K562 (cell line): ENCODE measurements at places on chromosomes 5 and 9.

DNA sequence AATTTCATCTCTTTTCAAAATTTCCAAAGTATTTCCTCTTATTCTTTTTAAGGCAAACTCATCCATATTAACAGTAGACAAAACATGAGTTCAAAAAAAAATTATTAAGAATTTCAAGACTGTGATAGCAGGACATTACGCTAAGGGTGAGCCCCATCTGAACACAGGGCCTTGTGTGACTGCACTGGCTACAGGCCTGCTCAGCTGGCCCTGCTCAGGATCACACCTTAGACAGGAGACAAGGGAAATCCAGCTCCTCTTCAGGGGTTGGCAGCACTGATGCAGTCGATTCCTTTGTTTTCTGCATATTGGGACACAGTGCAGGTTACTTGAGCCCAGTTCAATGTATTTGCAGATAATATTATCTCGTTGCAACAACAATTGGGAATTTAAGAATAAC lies 444.7 kb downstream of the PLK2 start:
- DNase-seq: no peak

GRCh38 chr9:27441741-27442070 lies 82.4 kb upstream of the IFNK start:
- DNase-seq: no peak

- DNase-seq: no peak
Measured at GRCh38 chr9:112348257-112349007, 15.0 kb upstream of the PTBP3 start.

DNA sequence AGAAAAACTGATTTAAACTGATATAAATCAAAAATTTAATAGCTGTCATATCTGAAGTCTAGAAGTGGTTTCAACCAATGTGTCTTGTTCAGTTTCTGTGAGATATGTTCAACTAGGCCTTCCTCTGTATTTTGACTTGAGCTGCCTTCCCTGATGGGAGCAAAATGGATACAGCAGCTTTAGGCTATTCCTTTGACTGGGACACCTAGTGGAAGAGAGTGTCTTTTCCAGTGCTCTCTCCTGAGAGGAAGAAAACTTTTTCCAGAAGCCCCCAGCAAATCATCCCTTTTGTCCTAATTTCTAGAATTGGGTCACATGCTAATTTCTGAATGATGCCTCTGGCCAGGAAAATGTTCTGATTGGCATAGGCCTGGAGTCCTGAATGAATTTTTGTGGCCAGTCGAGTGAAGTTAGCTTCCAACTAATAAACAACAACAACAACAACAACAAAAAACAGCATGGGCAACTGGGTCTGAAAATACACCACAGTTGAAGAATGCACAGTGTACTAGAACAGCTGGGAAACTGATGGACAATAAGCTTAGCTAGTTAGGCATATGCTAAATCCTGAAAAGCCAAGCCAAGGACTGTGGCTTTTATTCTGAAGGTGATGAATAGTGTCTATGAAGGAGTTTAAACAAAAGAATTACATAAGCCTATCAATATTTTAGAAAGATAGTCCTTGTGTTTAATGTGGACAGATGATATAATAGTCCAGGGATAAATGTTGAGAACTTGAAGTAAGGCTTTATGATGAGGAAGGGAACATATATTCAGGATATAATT lies 125.7 kb downstream of the FBN2 start:
- no peak for DNase-seq

GRCh38 chr9:37990404-37991015 lies 78.5 kb downstream of the SHB start:
- DNase-seq: no peak

GRCh38 chr9:9730174-9730573 lies 882.6 kb downstream of the PTPRD start:
- DNase-seq: no peak

DNA sequence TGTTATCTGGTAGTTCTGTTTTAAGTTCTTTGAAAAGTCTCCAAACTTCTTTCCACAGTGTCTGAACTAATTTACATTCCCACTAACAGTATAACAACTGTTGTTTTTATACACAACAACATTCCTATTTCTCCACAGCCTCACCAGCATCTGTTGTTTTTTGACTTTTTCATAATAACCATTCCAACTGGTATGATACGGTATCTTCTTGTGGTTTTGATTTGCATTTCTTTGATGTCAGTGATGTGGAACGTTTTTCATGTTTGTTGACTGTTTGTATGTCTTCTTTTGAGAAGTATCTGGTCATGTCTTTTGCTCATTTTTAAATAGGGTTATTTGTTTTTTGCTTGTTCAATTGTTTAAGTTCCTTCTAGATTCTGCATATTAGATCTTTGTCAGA lies 12.6 kb upstream of the GRAMD2B start:
- no peak for DNase-seq

DNA sequence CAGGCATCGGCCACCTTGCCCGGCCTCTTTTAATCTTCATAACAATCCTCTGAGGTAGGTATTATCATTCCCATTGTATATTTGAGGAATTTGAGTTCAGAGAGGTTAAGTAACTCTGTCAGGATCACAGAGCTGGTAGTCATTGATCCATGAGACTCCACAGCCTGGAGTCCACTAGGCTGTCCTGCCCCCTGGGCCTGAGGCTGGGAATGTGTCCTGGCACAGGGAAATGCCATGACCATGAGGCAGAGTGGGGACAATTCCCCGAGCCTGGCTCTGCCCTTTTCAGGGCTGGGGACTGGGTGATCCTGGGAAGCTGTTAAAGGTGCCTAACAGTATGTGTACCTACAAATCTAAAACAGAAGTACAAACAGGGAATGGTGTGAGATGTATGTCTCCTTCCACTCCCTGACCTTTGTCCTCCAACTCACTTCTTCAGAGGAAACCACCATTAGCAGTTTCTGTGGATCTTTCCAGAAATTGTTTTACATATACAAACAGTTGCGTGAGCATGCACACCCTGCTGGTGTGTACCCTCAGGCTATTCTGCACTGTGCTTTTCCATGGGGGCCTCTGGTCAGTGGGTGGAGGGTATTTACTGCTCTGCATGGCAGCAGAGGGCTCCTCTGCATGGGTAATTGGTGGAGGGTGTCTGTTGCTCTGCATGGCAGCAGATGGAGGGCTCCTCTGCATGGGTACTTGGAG lies 53.8 kb downstream of the NDST1 start:
- DNase-seq: no peak

- DNase-seq: no peak
Measured at GRCh38 chr9:69175486-69175885, 1.4 kb downstream of the TJP2 start.

DNA sequence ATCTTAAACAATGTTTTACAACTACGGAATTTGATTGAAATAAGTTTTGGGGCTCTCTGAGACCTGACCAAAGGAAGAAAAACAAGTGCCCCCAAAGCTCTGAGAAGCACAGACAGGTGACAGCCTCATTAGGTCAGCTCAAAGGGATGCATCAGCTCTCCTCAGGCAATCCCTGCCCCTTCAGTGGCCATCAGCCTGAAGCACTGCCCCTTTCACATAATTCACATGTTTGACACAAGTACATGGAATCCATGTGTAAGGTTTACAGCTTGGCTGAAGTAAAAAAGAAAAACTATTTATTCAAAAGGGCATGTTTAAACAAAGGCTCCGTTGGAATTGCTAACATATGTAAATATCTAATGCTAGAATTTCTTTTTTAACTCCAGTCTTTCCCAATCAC lies 56.3 kb downstream of the TSSK1B start:
- no peak for DNase-seq

DNA sequence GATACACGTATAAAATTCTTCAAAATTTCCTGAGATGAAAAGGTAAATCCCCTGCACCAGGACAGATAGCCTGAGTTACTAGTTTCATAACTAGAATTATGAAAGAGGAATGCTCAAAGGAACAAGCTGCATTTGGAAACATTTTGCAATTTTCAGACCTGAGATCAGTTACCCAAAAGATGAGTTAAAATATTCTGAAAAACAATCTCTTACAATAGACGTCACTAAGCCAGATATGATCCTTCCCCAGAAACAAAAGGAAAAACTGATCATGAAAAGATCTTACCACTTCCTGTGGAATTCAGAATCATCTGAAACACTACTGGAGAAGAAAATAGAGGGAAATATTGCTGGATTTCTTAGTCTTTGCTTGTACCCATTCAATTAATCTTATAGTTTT lies 204.7 kb downstream of the ARRDC3 start:
- DNase-seq: no peak

- DNase-seq: no peak
Measured at GRCh38 chr9:90578126-90578815, 64.4 kb downstream of the DIRAS2 start.

DNA sequence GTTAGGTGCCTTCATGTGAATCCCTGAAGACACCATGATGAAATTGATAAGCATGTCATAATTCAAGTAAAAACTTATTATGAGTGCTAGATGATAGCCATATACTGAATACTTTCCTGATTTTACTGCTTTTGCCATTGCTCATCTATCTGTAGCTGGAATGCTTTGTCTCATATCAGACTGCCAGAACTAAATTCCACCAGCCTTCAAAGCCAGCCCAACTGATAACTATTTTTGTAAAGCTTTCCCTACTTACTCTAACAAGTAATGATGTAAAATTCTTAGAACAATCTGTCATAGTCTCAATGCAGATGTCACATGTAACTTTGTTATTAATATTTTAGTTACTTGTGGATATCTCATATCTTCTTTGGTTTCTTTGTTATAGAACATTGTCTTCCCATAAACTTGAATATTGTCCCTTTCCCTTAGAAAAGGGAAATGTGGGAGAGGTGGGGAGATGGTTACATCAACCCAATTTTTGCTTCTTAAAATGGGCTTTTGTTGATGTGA lies 128.3 kb downstream of the ZCCHC7 start:
- no peak for DNase-seq

GRCh38 chr9:6829027-6829426 lies 71.3 kb downstream of the KDM4C start:
- no peak for DNase-seq

DNA sequence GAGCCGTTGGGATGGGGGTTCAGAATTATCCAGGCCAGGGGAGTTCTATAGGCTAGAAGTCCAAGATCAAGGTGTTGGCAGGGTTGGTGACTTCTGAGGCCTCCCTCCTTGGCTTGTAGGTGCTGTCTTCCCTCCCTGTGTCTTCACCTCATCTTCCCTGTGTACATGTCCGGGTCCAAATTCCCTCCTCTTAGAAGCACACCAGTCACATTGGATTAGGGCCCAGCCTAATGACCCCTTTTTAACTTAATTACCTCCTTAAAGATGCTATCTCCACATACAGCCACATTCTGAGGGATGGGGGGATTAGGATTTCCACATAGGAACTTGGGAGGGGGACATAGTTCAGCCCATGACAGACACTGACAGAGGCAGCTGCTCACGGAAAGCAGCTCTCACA lies 12.1 kb downstream of the LRSAM1 start:
- no peak for DNase-seq

GRCh38 chr9:80185112-80185738 lies 613.5 kb downstream of the TLE4 start:
- no peak for DNase-seq

DNA sequence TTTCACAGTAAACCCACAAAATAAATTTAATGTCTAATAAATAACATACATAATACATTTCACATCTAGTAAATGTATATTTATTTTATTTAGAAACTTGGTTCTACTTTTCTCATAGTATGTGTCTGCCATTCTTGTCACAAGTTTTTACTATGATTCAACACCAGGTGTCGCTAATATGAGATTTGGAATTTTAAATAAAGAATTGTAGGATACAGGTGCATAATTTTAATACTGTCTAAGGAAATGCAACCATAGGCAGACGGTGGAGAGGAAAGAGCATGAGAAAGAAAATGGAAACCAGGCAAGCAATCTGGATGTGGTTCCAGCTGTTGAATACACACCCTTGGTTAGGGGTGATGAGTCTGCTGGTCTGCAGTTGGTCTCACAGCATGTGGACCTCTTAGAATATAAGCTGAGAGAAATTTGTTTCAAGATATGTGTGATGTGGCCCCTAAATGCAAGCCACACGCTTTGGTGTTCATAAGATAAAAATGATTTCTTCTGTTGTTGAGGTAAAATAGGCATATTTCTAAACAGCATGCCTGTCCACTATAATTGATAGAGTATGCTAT lies 114.7 kb upstream of the TXNDC8 start:
- DNase-seq: no peak

DNA sequence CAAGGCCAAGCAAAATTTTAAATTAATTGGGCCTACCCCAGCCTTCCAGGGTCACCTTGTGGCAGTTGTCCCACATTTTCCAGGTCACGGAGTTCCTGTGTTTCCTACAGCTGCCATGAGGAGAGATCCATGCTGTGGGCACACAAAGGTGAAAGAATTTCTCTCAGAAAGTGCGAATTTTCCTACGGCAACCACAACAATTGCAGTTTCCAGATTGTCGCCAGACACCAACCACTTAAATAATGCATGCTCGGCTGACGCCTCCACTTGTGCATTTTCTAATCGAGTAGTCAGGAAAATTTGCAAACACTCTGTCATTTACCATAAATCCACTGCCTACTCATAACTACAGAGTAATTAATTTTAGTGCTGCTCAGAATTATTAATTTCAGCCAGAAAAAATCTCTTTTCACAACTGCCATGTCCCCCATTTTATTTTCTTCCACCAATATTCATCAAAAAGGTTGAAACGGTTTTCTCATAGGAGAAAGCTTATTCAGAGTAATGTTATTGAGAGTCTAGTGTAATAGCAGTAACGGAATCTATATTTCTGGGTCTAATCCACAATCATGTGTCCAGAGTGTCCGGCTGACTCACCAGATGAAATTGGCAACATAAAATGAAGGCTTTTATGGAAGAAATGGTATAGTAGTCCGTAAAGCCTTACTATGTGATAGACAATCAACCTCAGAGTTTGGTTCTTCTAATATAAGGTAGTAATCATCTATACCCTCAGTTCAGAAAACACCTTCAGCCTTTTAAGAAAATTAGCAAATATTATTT lies 389.8 kb downstream of the NR2F1-AS1 start:
- no peak for DNase-seq

DNA sequence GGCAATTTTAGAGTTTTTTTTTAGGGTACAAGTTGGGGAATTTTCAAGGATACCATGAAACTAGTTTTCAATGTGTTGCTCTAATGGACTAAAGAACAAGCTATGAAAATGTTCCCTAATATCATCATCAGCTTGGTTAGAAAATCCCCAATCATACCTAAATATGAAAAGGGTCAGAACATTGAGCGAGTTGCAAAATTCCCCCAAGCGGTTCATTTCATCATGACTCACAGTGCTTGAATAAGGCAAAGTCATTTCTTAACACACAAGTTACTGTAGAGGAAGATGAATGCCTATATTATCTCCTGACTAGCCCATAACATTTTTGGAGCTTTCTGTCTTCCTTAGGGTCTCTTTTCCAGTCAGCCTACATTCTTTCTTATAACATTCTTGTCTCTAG lies 62.7 kb downstream of the ST8SIA4 start:
- no peak for DNase-seq

- DNase-seq: no peak
Measured at GRCh38 chr5:124240732-124241131, 505.7 kb downstream of the ZNF608 start.

DNA sequence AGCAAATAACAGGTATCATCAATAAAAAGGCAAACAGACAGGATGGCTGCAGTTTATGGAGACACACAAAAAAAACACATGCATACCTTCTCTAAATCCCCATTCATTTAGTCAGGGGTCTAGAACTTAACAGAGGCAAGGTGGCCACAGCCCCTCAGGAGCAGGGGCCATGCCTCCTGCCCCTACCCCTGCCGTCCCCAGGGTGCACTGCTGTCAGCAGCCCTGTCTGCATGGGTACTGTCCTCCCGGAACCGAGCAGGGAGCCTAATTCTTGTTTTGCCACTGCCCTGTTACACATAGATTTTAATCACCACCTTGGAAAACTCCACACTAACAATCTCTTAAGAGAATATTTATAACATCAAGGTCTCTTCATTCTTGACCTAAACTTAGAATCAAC lies 39.0 kb downstream of the ADAMTS12 start:
- DNase-seq: no peak
